ENCODE measurements at places on chromosomes 6 and 20.

GRCh38 chr6:88166493-88167351 is 575 bp upstream of the CNR1 start:
- DNase-seq = peak; percentile 9

DNA sequence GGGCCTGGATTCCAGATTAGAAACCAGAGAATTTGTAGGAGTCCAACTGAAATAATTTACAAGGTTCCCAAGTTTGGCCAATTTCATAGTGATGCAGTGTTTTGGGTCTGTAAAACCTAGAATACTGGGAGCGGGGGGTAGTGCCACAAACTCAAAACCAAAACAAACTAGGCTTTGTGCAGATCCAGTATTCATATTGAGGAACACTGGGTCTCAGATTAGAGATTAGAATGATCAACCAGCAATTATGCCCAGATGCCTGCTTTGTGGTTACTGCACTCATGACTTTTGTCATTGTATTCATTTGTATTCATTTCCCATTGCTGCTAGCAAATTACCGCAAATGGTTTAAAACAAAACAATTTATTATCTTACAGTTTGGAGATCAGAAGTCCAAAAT is 3.2 kb upstream of the NDUFAF4 start:
- DNase-seq = no peak

DNA sequence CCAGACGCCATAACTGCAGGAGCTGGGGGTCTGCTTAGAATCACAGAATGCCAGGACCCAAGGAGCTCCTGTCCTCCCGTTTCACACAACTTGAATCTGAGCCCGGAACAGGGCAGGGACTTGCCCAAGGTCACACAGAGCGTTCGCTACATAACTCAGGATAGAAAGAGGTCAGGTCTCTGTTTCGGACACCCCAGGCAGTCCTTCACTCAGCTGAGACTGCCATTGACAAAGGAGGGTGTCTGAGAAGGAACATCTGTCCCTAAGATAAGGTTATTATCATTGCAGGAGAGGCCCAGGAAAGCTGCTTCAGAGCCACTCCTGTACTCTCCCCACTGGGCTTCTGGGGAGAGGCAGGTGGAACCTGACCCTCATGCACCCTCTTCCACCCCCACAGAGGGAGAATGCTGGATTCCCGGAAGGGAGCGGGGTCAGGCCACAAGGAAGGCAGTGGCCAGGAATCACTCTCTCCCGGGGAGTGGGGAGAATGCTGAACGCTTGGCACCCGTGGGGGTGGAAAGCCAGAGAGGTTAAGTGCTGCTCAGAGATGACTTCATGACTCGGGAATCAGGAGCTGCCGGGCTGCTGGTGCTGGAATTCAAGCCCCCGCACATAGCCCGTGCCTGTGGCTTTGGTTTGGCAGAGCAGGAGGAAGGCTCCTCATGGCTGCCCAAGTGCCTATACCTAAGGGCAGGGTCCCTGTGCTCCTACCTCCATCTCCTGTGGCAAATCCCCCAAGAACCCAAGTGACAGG is 10.7 kb downstream of the SDC4 start:
- DNase-seq = no peak

DNA sequence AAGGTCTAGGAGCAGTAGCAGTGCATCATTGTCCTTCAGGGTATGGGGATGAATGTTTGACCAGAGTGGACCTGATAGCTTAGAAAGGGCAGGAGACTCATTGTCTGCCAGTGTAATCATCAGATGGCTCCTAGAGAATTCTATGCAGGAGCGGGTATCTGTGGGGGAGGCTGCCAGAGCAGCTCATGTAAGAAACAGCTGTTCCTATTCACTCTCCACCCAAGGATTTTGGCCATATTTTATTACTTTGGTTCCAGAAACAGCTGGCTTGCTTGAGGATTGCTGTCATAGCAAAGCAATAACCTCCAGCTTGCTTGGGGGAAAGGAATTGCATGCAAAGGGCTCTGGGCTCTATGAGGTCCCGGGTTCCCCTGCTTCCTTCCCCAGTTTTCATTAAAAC is 44.1 kb downstream of the RALY start:
- DNase-seq = no peak

GRCh38 chr6:12097791-12098190 is 85.7 kb downstream of the HIVEP1 start:
- DNase-seq = no peak

DNA sequence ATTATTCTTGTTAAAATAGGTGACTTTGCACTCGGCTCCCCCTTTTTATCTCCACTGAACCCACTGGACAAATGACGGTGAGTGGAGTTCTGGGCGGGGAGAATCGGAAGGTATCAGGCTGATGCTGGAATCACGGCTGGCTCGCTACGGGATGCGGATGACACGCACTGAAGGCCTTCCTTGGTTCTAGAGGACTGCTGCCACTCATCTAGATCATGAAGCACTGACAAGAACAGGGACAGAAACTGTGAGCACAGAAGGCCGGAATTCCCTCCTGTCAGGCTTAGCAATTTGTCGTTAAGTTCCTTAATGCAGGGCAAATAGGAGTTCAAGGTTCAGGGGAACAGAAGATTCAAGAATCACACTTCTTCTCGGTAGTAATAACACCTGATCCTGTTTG is 89.9 kb upstream of the MPC1 start:
- no peak for DNase-seq

DNA sequence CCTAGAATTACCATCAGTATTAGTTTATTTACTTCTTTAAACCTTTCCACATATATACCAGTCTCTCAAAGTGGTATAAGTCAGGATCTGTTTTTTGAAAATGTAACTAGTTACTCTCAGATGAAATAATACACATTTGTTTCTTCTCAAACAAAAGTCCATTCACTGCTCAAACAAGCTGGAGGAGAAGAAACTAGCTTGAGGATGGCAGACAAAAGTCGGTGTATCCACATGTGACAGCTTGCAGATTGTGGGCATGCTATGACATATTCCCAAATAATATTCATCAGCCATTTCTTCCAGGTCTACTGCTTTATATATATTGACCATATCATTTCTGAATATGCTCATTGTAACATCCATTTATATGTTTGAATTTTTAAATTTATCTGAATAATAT is 197.4 kb upstream of the KCNQ5 start:
- DNase-seq = no peak

GRCh38 chr20:24135781-24136180 is 147.2 kb upstream of the GGTLC1 start:
- DNase-seq = no peak

DNA sequence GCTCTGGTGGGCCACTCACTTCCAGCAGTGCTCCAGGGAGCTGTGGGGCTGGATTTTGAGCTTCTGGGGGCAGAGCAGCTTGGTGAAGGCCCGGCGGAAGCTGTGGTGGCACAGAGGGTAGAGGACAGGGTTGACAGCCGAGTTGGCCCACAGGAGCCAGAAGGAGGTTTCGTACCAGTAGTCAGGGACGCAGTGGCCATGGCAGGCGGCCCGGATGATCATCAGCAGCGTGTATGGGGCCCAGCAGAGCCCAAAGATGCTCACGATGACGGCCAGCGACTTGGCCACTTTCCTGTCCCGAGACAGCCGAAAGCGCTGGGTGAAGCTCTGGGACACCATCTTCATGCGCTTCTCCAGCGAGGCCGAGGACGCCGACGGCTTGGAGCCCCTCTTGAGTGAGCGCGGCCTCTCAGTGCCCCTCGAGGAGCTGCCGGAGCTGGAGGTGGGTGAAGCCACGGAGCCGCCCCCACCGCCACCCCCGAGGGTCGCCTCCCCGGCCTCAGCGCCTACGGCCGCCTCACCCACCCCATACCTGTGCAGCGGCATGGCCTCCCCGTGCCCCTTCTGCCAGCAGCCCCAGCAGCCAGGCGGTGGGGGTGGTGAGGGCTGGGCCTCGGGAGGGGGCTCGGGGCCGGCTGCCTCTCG is 4.0 kb downstream of the HRH3 start:
- DNase-seq = no peak

- DNase-seq = no peak
These were observed 21.9 kb downstream of the TBXT start for GRCh38 chr6:166145751-166146150.

DNA sequence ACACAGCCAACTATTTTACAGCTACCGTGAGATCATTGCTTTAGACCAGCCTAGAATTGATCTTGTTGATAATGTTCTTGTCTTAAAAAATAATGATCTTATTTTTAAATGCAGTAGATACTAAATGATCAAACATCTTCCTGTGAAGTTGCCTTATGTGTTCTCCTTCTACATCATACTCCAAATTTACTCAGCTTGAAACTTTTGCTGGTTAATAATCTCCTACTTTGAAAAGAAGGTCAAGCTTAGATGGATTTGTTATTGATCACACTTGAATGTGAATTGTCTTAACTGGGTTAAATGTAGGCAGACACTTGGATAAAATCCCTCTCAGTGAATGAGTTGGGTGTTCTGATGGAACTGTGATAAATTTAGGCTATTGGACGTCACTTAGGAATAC is 91.9 kb downstream of the HAO1 start:
- no peak for DNase-seq

GRCh38 chr6:17630511-17631073 is 30.5 kb downstream of the FAM8A1 start:
- no peak for DNase-seq

DNA sequence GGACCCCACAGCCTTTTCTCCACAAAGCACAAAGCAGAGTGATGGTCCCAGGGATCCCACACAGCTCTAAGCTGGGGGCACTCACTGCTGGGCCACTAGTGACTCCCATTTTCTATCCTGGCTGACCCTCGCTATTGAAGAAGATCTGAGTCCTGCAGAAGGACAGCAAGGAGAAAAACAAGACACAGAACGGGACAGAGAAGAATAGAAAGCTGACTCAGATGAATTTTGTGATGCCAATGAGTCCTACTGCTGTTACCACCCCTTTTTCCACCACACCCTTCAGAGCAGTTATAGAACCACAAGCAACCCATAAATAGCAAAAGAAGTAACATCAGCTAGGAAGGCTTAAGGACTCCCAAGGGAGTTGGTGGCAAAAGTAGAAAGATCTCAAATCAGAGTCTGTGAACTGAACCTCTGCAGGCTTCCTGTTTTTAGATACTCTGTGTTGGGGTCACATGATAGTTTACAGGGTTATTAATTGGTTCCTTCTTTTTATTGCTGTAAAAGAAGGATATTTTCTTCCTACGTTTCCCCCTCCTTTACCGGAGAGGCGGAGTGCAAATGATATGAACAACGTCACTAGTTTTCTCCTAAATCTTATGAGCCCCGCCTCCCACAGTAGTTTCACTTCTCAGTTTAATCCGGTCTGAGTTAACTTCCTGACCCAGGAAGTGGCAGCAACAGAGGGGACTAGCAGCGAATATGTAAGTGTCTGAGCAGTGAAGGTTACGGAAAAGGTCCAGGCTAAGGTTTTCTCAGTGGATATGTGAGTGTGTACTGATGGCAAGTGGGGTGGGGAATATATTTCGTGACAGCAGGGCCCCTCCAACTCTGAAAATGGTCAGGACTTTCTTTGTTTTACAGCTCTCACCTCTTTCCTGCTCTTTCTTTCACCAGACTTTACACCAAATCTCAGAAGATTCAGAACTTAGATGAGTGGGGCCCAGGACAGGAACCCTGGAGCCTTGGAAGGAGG is at the start of gene TRIM38:
TRIM38 (plus strand) TSS at position 654 of the 979 bp plus-strand sequence. CDS start 3,721 bp downstream, outside the sequence.
- DNase-seq = peak; percentile 60

DNA sequence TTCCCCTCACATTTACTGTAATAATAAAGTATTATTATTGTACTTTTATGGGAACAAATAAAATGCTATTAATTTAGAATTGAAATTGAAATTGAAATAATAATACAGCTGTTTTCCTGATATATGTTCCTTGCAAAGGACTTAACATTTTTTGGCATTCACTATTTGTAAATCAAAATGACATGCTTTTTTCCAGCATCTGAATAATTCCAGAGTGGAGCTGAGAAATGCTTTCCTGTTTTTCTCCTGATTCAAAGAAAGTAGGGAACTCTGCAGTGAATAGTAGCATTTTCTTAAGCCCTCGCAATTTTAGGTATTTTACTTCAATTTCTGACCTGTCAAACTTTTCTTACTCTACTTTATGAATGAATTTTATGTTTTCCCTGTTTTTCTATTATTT is 72.1 kb downstream of the PHACTR2 start:
- no peak for DNase-seq

- DNase-seq = no peak
These were observed 338 bp downstream of the E2F3 start for GRCh38 chr6:20402092-20402341.

GRCh38 chr6:2132916-2133315 is 112.5 kb downstream of the GMDS start:
- no peak for DNase-seq

- DNase-seq = no peak
These were observed 4.0 kb downstream of the STK4 start for GRCh38 chr20:44970243-44970757.

- DNase-seq = no peak
These were observed 79.5 kb downstream of the AK9 start for GRCh38 chr6:109611502-109611901.

DNA sequence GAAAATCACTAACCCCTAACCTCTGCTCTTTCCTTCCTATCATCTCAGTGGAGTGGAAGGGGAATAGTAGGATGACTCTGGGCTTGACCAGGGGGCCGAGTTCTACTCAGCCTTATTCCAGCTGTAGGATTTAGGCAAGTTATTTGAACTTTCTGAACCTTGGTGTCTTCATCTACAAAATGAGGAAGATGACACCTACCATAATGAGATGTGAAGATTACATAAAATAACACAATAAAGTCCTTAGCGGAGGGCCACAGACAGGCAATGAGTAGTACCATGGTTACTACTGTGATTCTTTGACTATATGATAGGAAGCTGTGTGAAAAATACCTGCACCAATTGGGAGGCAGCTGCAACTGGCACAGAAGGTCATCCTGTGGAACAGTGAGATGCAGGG is 53.6 kb upstream of the PIM1 start:
- no peak for DNase-seq

- DNase-seq = no peak
These were observed 260.6 kb downstream of the TFAP2A start for GRCh38 chr6:10154251-10154650.

- no peak for DNase-seq
These were observed 24.5 kb downstream of the TSPYL4 start for GRCh38 chr6:116229287-116229913.

DNA sequence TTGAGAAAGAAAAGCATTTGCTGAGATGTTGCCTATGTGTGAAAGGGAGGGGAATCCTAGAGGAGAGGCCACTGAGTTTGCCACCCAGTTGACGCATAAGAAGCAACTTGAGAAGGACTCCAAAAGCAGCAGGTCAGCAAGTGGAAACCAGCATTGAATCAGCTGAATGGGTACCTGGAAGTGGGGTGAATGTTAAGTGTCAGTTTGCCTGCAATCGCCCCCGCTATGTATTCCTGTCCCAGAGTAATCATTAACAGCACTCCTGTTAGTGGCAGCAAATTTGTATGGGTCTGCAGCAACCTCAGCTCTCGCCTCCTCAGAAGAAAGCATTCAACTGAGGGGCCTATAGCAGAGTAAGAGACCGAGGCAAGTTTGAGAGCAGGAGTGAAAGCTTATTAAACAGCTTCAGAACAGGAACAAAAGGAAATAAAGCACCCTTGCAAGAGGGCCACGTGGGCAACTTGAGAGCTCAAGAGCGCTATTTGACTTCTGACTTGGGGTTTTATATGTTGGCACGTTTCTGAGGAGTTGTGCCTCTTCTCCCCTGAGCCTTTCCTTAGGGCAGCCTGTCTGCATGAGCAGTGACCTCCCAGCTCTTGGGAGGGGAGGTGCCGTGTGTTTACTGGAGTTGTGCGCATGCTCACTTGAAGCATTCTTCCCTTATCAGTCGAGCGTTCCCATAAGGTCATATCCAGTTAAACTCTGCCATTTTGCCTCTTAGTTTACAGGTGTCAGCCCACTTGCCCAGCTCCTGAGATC is 122.6 kb upstream of the PHACTR1 start:
- DNase-seq = no peak

- no peak for DNase-seq
These were observed 651.0 kb downstream of the CD109 start for GRCh38 chr6:74346936-74347535.

All from activated CD4-positive, alpha-beta T cell treated with anti-CD3 and anti-CD28 coated beads, Interleukin-2, amount 50 U/mL, for 48 hours (primary cell).